ENCODE measurements at places on chromosomes 16 and 17. TPM values are rescaled to one million over a fixed set of nuclear protein-coding genes. Genes with fewer than 3 reads are reported as not detected.

The KCNH4 gene
- not detected for total RNA-seq

The ARL4D gene
- 32.4 TPM for total RNA-seq

The EVPLL gene
- not detected for total RNA-seq

The RAB37 gene
- total RNA-seq: 3.4 TPM

DNA sequence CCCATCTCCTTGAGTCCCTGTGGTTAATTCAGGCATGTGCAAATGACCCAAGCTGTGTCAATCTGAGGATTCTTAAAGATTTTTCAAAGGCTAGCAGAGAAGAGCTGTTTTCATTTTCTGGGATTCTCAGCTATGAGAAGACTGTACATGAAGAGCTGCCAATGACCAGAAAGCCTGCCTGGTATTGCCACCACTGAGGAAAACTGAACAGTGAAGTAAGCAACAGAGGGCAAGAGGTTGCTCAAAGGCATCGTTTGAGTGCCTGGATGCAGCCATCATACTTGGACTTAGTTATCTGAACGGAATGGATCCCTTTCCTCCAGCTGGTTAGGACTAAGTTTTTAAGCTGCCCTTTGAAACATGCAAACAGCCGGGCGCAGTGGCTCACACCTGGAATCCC, 38.4 kb downstream of the FAM20A start:
- no peaks in the 10 kb centered on the region for H3K27me3 ChIP-seq
- DNase-seq: no peak
- H3K36me3 ChIP-seq: no peaks in the 10 kb centered on the region
- no peaks in the 10 kb centered on the region for H3K4me1 ChIP-seq

- no peak overlapping the region for H3K4me3 ChIP-seq
- no peaks in the 10 kb centered on the region for H3K36me3 ChIP-seq
- DNase-seq: peak; percentile 29
- H3K27ac ChIP-seq: no peak overlapping the region
Measured at GRCh38 chr17:83183145-83183948, 103.9 kb downstream of the METRNL start.

DNA sequence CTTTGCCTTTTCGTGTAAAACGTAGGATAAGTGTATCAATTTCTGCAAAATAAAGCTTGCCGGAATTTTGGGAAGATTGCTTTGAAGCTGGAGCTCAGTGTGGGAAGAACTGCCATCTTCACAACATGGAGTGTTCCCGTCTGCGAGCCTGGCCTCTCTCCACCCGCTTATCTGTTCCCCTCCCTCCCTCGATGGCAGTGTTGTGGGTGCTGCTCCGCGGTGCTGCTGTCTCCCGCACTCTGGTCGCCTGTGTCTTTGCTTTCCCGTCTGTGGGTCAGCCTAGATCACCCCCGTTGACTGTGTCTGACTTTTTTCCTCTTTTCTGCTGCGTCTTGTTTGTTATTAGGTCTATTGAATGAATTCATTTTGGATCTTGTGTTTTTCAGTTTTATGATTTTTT, 17.0 kb downstream of the ACSF3 start:
- H3K27me3 ChIP-seq: no peaks in the 10 kb centered on the region
- no peaks in the 10 kb centered on the region for H3K4me1 ChIP-seq
- H3K27ac ChIP-seq: no peak overlapping the region
- peaks cover 15% of the 10 kb centered on the region for H3K36me3 ChIP-seq
- no peak for DNase-seq

DNA sequence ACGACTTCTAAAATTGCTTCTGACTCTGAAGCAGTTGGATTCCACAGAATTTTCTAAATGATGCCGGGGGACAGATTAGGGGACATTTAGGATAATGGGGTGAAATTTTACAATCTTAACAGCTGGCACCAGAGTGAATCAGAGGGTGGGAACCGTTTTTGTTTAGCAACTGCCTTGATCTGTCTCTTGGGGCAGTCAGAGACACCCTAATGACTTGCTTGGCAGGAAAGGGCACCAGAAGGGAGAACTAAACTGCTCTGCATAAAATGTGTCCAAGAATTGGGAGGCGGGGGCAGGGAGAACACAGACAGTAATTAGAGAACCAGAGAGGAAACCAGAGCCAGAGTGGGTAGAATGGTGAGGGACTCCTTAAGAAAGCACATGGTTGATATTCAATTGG, 6.1 kb upstream of the ABCC12 start:
- no peaks in the 10 kb centered on the region for H3K4me1 ChIP-seq
- DNase-seq: no peak

DNA sequence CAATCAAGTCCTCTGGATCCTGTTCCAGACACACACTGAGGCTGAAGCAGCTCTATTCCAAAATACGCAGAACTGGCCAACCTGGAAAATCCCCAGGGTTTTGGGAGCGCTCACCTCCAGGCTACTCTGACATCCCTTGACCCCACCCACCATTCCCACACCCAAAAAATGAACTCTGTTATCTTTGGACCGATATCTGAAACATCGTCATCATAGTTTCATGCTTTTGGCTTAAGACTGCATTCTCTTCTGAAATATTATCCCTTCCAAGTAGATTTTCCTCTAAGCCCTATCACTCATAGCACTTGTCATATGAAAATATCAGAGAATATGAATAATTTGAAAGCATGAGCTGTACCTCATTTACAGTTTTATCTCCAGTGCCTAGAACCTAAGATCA, 34.7 kb downstream of the VAT1L start:
- no peaks in the 10 kb centered on the region for H3K27me3 ChIP-seq
- H3K4me3 ChIP-seq: no peak overlapping the region
- no peak overlapping the region for H3K27ac ChIP-seq
- H3K4me1 ChIP-seq: no peaks in the 10 kb centered on the region

- no peak overlapping the region for H3K27ac ChIP-seq
- no peak for DNase-seq
- no peaks in the 10 kb centered on the region for H3K27me3 ChIP-seq
- H3K36me3 ChIP-seq: no peaks in the 10 kb centered on the region
- H3K4me3 ChIP-seq: no peak overlapping the region
Measured at GRCh38 chr16:26214581-26215174, 522.9 kb downstream of the HS3ST4 start.

GRCh38 chr17:60730273-60730672, 52.6 kb downstream of the BCAS3 start:
- H3K36me3 ChIP-seq: no peaks in the 10 kb centered on the region
- no peaks in the 10 kb centered on the region for H3K4me1 ChIP-seq
- no peak overlapping the region for H3K27ac ChIP-seq

GRCh38 chr17:77019893-77020379, 120.8 kb upstream of the SEC14L1 start:
- no peak for DNase-seq
- no peaks in the 10 kb centered on the region for H3K4me1 ChIP-seq
- no peak overlapping the region for H3K4me3 ChIP-seq
- no peaks in the 10 kb centered on the region for H3K36me3 ChIP-seq

DNA sequence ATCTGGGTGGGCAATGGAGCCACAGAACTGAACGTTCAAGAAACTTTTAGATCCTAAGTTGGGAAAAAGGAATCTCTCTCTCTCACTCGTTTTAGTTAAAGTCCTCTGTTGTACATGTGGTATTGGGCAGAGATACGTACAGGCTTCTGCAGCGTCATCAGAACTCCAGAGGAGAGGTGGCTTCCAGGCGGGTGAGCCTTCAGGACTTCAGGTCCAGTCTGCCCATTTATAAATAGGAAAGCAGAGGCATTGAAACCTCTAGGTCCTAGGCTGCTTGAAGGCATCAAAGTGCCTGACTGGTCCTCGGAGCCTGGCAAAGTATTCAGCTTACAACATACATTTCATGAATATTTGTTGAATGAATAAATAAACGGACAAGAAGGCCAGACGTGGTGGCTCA, 8.1 kb upstream of the TNFRSF13B start:
- no peak for DNase-seq
- H3K4me1 ChIP-seq: no peaks in the 10 kb centered on the region
- no peaks in the 10 kb centered on the region for H3K27me3 ChIP-seq
- no peak overlapping the region for H3K27ac ChIP-seq

DNA sequence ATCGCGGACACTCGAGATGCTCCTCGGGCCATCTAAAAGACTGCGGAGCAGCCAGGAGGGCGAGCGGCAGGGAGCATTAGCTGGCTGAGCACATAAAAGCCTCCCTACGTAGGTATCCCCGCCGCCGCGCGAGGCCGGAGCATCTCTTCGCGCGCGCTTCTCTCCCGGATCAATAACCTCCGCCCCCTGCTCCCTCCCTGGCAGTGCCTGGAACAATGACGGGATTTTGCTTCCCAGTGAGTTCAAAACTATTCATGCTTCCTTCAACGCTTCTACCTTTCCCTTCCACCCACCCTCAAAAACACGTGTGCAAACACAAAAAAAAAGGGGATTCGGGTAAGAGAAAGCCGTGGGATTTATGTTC, 984 bp downstream of the CENPV start:
- no peaks in the 10 kb centered on the region for H3K27me3 ChIP-seq
- H3K4me3 ChIP-seq: peak overlapping the region; percentile 78
- DNase-seq: peak; percentile 35
- H3K36me3 ChIP-seq: peaks cover 10% of the 10 kb centered on the region
- H3K4me1 ChIP-seq: peaks cover 3% of the 10 kb centered on the region

- no peak overlapping the region for H3K27ac ChIP-seq
- peaks cover 37% of the 10 kb centered on the region for H3K4me1 ChIP-seq
- DNase-seq: no peak
- no peaks in the 10 kb centered on the region for H3K36me3 ChIP-seq
- no peak overlapping the region for H3K4me3 ChIP-seq
Measured at GRCh38 chr16:69926241-69926640, 24.9 kb upstream of the CLEC18A start.

DNA sequence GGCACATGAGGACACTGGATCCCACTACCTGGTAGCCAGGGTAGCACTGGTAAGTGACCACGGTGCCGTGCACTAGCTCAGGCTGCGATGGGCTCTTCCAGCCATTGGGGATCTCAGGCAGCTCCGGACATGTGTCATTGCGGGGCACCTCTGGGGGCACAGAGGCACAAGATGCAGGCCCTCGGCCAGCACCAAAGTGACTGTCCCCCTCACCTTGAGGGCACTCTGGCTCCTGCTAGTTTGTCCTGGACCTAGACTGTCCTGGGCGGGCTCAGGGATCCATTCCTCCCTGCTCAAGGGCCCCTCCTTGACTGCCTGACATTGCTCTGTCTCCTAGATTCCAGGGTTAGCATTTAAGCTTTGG, 6.7 kb upstream of the PHF12 start:
- H3K4me1 ChIP-seq: no peaks in the 10 kb centered on the region
- no peak overlapping the region for H3K27ac ChIP-seq
- no peak overlapping the region for H3K4me3 ChIP-seq
- H3K36me3 ChIP-seq: no peaks in the 10 kb centered on the region

- H3K4me3 ChIP-seq: no peak overlapping the region
- DNase-seq: no peak
- H3K36me3 ChIP-seq: no peaks in the 10 kb centered on the region
- H3K4me1 ChIP-seq: peaks cover 7% of the 10 kb centered on the region
Measured at GRCh38 chr16:57788252-57788841, 13.9 kb downstream of the KIFC3 start.

- H3K4me3 ChIP-seq: no peak overlapping the region
- DNase-seq: no peak
- peaks cover 3% of the 10 kb centered on the region for H3K36me3 ChIP-seq
Measured at GRCh38 chr16:75390926-75391653, 42.2 kb downstream of the CFDP1 start.

GRCh38 chr16:10181196-10182162, 749 bp downstream of the GRIN2A start:
- peaks cover 50% of the 10 kb centered on the region for H3K27me3 ChIP-seq
- no peak overlapping the region for H3K27ac ChIP-seq
- no peaks in the 10 kb centered on the region for H3K36me3 ChIP-seq
- DNase-seq: peak; percentile 56
- peak overlapping the region; percentile 33 for H3K4me3 ChIP-seq

GRCh38 chr17:2615882-2616281, 22.4 kb downstream of the PAFAH1B1 start:
- H3K27ac ChIP-seq: no peak overlapping the region
- H3K4me3 ChIP-seq: no peak overlapping the region
- no peaks in the 10 kb centered on the region for H3K36me3 ChIP-seq
- DNase-seq: no peak

DNA sequence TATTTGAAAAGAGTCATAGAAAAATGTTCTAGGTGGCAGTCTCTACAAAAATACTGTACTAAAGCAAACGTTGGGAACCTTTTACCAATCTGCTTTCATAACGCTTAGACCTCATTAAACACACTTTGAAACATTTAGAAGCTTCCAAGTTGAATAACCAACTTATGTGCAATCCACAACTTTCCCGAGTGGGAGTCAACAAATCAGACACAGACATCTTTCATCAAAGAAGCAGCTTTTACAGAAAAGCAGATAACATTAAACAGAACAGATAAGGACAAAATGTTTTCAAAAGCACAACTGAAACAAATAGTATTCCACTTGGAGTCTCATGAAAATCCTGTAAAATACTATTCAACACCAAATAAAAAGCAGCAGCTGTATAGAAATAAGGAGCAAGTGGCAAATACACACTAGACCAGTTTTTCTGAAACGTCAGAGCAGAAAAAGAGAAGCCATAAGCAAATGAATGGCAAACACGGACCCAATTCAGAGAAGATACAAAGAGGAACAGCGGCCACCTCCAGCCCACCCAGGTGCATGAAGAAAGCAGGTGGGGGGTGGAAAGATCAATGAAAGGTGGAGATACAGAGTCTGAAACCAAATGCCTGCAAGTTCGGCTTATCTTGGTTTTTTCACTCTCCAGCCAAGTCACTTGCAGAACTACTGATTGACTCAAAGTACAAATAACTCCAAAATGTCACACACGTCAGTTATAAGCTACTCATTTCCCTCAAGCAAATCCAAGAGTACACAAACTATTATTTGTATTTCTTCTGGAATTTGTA, 18.4 kb upstream of the FBF1 start:
- H3K27ac ChIP-seq: peak overlapping the region; percentile 28
- peaks cover 8% of the 10 kb centered on the region for H3K36me3 ChIP-seq
- peaks cover 11% of the 10 kb centered on the region for H3K4me1 ChIP-seq
- H3K27me3 ChIP-seq: no peaks in the 10 kb centered on the region
- no peak overlapping the region for H3K4me3 ChIP-seq

DNA sequence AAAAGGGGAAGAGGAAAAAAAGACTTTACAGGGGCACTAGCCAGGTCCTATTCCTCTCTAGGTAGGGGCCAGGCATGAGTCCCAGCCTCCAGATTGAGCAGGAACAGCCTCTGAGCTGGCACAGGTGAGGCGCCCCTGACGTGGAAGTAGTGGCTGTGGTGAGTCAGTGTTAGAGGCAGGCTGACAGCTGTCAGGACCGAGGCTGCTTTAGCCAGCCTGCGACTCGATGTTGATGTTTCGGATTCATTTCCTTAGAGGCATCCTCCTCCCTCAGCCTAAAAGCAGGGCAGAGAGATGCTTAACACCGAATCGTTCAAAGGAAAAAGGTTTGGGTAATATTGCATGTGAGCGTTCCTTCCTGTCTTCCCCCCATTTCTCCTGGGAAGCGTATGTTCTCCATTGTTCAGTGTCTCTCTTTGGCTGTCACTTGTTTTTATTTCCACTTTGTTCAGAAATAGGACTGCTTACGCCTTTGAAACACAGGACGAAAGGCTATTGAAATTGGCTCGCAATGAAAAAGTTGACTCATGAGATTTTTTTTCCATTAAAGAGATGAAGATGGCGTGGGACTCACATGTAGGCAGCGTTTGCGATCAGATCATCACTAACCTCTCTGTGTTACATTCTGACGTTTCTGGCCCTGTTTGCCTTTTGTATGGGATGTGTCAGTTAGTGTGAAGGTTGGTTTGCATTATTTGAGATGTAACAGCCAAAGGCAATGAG, 1.3 kb downstream of the KIAA0513 start:
- H3K4me1 ChIP-seq: peaks cover 6% of the 10 kb centered on the region
- no peak for DNase-seq
- no peak overlapping the region for H3K4me3 ChIP-seq
- no peaks in the 10 kb centered on the region for H3K27me3 ChIP-seq
- H3K36me3 ChIP-seq: no peaks in the 10 kb centered on the region
- no peak overlapping the region for H3K27ac ChIP-seq

- H3K27me3 ChIP-seq: peaks cover 34% of the 10 kb centered on the region
- DNase-seq: no peak
- no peak overlapping the region for H3K27ac ChIP-seq
- peaks cover 15% of the 10 kb centered on the region for H3K36me3 ChIP-seq
- H3K4me1 ChIP-seq: peaks cover 5% of the 10 kb centered on the region
- no peak overlapping the region for H3K4me3 ChIP-seq
Measured at GRCh38 chr16:1976216-1976520, 4.3 kb downstream of the TBL3 start.
